ENCODE measurements at places on chromosomes 3 and 15.

GRCh38 chr3:162558016-162558415 is 1061.4 kb downstream of the OTOL1 start:
- DNase-seq, result no peak

GRCh38 chr3:29412110-29412509 is 131.2 kb downstream of the RBMS3 start:
- no peak for DNase-seq

- no peak for DNase-seq
Observed at GRCh38 chr3:66602237-66602636, 101.4 kb upstream of the LRIG1 start.

DNA sequence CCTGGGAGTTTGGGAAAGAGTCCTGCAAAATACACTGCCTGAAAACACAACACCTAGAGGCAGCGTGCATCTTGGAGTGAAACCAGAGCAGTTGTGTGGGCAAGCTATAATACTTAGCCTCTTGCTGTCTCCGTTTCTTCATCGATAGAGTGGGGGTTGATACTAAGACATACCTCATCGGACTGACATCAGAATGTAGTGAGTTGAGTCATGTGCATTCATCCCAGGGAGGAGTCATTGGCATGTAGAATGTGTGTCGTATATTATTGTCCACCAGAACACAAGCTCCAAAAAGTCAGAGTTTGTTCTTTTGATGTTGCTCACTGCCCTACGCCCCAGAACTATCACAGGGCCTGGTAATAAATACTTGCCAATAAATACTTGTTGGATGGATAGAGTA is 4.3 kb downstream of the SNTN start:
- DNase-seq, result no peak

DNA sequence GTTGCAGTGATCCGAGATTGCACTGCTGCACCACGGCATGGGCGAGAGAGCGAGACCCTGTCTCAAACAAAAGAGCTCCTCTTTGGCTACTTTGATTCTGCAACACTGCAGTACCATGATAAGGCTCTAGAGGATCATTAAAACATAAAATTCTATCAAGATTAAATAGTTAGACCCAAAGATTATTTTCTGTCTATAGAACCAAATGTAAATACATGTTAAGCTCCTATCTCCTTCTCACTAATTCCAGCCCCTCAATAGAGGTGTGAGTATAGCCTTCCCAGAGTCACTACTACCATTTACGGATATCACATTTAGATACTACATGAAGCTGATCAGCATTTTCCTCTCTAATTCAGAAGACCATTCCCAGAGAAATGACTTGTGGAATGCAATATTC is 4.3 kb upstream of the MUC13 start:
- no peak for DNase-seq

DNA sequence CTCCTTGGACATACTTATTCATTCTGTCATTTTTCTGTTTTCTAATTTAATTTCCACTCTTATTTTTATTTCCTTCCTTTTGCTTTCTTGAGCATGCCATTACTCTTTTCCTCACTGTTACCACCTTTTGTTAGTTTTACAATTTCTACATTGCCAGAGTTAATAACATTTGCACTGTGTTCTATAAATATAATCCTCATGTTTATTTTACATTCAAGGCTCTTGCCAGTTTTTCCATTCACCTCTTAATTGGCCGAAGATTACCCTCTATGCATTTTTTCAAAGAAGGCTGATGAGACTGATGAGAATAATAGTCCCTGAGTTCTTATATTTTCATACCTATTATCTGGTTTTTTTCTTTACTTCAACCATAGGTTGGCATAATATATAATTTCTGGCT is 10.5 kb downstream of the BTD start:
- DNase-seq, result no peak

GRCh38 chr3:115658032-115658336 is 34.7 kb downstream of the GAP43 start:
- no peak for DNase-seq

DNA sequence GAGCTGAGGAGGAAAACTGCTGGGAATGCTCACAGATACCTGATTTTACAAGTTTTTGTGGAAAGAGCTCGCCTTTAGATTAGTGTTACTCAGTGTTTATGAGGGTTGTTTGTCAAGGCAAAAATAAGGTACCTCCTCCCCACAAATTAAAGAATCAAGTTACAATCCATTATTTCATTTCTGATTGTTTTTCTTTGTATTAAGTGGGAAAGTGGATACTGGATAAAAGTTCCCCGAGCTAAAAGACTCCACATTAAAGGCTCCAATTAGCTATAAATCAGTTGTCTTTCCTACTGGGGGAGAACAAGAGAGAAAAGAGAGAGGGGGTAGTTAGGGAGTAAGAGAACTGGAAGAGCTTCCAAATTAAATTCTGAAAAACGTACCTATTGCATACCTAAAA is 1.9 kb downstream of the ALDH1A2 start:
- no peak for DNase-seq

DNA sequence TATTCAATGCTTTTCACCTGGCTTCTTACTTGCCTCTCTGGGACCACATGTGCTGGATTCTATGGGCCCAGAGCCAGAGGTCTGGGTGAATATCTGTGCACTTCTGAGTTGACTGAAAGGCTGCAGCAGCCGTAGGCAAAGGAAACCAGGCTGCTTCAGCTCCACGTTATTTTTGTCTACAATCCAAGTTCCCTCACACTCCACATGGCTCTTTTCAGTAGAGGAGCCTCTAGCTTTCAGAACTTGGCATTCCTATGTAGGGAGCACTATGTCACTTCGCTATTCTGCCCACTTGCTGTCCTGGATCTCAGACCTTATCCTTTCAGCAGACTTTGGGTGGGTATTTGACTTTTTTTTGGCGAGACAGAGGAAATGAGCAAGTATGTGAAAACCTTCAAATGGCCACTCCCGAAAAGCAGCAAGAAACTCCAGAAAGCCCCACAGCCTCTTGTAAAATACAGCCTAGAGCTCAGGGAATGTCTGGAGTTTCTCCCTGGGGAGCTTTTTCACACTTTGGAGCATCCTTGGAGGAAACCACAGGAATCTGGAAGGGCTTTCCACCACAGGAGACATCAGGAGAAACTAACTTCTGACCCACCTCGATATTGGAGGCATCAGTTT is 80.9 kb downstream of the DUT start:
- no peak for DNase-seq

- DNase-seq, result no peak
Observed at GRCh38 chr15:70246623-70247220, 149.0 kb upstream of the TLE3 start.

GRCh38 chr15:65612949-65613744 is 2.2 kb upstream of the INTS14 start:
- no peak for DNase-seq

DNA sequence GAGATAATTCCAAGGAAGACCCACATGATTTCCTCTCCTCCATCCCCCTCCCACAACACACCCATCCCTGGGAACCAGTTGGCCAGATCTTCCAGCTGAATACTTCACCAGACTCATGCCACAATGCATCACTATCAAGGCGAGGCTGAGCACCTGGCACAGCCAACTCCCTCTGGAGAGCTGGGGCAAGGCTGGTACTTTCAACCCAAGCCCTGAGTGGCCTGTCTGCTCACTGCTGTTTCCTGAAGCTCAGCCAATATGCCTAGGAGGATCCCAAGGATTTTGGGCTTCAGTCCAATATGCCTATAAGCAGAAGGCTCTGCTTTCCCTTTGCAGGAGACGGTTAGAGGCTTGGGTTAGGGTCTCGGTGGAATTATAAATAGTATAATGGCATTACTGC is 90.9 kb upstream of the NEO1 start:
- DNase-seq, result no peak

DNA sequence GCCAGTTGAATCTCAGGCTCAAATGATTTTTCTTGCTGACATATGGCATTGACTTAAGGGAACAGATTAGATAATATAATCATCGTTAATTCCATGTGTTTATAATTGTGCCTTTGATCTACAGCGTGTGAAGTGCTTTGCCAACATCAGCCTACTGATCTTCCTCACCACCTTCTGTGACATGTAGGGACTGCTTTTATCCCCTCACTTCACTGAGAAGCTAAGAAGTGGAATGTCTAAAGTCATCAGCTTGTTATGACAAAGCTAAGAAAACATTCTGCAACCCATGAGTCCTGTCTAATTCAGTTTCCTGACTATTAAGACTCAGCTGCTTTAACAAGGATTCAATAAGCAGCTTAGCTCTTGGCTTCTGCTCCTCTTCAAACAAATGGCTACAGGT is 106.0 kb downstream of the MYH15 start:
- no peak for DNase-seq

- no peak for DNase-seq
Observed at GRCh38 chr15:62068810-62069167, 2.0 kb downstream of the C2CD4A start.

- DNase-seq, result no peak
Observed at GRCh38 chr15:78104566-78105475, 12.5 kb downstream of the SH2D7 start.

DNA sequence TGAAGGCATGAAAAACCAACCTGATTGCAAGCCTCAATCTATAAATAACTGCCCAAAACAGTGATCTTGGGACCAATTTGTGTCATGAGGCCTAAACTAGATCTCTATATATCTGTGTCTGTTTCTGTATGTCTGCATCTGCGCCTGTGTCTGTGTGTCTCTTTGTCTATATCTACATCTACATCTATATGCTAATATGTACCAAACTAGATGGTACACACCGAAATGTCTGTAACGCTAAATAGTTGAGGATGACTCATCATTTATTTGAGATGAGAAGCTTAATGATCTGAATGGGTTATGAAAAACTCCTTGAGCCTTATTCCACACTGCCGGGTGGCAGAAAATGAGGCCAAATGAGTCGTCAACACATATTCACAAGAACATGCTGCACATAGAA is 982.3 kb downstream of the ROBO2 start:
- no peak for DNase-seq

DNA sequence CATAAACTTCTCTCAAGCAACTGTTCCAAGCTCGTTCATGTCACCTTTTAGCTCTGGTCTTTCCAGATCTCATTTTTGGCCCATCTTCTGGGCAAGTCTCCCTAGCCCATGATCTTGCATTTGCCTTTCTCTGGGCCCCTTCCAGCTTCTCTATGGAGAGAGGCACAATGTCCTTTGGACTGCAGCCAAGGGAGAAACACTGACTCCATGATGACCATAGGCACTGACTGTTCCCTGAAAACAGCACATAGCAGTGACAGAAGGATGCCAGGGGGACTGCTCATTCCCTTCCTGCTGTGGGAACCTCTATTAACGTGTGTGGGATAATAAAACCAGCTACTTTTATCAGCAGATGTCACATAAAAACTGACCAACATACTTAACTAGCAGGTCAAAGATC is 60.3 kb downstream of the STRIT1 start:
- no peak for DNase-seq

All from NCI-H187 treated with DMSO at 0.1 percent for 48 hours (cell line).